ENCODE measurements at places on chromosomes 5 and 9.

DNA sequence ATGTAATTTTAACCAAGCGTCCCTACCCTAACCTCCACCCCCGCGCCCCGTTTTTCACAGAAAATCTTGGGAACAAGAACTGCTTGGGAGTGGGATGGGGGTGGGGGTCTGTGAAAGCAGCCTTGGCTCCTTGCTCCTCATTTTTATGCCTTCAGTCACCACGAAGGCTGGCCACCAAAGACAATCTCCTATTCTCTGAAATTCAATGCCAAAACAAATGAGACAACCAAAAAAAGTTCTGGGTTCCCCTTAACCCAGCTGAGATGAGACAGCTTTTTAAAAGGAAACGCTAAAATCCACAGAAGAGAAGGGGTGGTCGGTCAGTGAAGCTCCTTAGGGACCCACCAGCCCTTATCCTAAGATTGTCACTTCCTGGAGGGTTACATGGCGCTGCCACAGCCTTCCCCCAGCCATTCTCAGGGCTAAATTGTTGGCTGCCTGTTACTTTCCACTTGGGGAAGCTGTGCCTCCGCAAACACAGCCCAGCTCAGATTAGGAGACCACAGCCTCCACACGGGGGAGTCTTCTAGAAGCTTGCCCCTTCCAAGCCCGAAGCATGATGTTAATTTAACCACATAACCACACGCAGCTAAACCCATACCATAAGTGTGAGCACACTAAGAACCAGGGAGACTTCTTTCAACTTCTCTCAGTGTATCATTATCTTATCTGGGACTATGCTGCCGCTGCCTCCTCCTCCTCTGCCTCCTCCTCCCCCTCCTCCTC lies 136.3 kb downstream of the FOXD1 start:
- no peak for DNase-seq

DNA sequence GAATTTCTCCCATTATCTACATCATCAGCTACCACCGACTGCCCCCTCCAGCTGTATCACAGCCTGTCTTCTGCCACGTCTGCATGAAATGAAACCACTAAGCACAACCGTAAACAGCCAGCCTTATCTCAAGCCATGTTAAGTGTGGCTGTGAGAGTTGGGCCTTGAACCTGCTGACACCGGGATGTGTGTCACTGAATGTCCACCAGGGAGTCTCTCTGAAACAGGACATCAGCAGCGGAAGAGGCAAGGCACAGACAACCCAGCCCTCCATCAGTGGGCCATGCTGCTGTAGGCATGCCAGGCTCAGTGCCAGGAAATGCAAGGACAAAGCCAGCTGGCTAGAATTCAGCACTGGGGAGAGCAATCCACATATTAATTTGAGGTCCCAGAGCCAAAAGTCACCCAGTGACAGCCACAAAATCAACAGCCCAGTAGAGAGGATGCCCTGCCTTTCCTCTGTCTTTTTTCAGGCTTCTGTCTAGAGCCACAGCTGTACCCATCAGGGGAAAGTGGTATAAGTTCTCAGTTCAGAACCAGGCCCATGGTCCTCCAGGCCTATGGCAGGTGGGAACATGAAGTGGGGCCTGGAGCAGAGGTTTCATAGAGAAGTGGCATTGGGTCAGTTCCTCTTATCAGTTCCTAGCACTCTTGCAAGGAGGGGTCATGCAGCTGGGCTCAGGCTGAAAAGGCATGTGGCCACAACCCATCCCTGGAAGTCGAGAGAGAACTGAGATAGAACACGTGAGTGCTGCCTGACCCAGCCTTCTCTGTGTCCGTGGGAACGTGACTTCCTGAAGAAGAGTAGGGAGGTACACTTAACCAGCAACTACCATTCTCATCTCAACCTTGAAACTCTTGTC lies 199.4 kb downstream of the ESM1 start:
- no peak for DNase-seq

GRCh38 chr5:2188137-2188536 lies 305.4 kb upstream of the IRX4 start:
- DNase-seq: no peak

DNA sequence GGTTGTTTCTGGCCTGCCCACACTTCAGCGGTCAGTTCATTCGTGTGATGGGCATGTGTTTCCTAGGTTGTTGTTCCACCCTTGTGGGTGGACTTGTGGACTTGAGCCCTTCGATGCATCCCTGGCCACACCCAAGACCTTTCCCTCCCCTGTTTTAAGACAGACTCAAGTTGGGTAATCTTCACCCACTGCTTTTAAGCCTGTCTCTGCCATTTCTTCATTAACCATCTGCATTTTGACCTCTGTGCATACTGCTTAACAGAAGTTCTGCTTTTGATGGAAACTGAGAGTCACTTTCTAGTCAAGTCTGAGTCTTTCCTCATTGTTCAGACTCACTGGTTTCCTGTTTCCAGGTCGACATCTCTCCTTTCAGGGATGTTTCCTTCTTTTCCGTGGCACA lies 233.7 kb downstream of the ARHGEF28 start:
- no peak for DNase-seq

- DNase-seq: no peak
These were observed 97.3 kb downstream of the PAPPA start for GRCh38 chr9:116250891-116251290.

- DNase-seq: no peak
These were observed 717 bp upstream of the NCS1 start for GRCh38 chr9:130171226-130172148.

DNA sequence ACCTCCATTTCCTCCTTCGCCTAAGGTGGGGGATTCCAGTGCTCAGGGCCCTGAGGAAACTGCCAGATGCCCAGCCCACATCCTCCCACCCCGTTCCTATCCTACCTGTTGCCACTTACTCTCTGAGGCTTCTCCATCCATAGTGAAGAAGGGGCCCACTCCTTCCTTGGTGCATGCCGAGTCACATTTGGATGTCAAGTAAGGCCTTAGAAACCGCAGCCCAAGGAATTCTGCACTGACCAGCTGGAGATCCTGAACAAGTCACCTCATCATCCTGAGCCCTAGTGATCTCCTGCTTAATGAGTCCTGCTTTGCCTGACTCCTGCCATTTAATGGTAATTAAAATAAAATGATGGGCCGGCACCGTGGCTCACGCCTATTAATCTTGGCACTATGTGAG lies 6.7 kb upstream of the TNIP1 start:
- no peak for DNase-seq

- DNase-seq: peak; percentile 16
These were observed 205.8 kb upstream of the IER5L start for GRCh38 chr9:129383561-129384490.

- DNase-seq: no peak
These were observed 7.7 kb downstream of the TPM2 start for GRCh38 chr9:35682051-35682450.

DNA sequence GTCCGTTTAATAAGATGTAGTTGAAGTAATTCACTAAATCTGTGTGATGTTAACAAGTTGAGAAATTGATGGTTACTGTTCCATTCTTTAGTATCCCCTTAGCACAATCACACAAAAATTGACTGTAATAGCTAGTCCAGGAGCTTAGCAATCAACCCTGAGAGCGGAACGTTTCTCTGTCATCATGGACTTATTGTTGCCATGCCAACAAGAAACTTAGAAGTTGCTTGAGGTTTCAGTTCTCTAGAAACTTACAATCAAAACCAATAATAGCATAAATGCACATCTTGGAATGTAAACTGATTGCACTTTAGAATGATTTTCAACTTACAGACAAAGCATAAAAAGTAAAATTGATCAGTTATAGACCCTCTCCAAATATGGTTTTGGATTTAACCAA lies 125.4 kb upstream of the ANKH start:
- DNase-seq: no peak

DNA sequence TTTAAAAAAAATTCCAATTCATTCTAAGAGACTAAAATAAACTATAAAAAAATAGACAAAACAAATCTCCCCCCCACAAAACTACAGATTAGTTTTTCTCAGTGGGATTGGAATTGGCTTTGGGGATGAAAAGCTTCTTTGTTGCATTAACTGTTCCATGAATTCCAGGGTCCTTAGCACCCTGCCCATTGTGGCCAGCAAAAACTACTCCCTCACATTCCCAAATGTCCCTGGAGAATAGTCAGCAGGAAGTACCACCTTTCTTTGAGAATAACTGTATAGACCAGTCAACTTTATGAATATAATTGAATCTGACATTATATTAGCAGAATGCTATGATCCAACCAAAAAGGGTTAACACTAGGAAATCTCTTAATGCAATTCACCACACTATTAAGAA lies 147.9 kb downstream of the LPAR1 start:
- DNase-seq: no peak

GRCh38 chr5:17180864-17181723 lies 36.3 kb upstream of the BASP1 start:
- DNase-seq: no peak

GRCh38 chr9:131236761-131237160 lies 39.5 kb downstream of the FAM78A start:
- DNase-seq: no peak

DNA sequence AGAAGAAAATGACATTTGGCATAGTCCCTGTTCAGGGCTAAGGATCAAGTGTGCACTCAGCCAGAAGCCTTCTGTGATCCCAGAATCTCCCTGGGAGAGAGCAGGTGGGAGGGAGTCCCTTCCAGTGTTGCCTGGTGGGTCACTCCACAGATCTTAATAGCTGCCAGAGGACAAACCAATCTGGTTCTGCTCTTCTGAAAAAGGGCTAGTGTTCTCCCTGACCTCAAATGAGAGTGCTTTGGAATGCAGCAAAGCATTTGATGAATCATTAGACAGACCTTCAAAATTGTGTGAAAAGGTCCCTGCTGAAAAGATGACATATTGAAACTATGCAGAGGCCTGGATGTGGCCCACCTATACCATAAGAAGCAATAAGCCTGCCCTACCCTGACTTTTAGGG lies 339.7 kb downstream of the TMEM232 start:
- DNase-seq: no peak

DNA sequence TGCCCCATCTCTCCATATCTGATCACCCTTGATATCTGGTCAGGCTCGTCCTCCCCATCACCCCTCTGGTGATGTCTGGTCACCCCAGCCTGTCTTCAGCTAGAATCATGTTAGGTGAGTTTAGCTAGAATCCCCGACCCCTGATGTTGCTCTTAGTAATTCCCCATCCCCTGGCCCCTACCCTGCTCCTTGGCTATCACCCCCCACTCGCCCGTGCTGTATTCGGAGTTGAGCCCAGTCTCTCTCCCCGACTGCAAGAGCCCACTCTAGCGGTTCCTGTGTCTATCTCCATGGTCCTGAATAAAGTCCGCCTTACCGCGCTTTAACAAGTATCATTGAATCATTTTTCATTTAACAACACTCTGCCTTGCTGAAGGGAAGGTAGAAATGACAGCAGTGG lies 33.7 kb downstream of the ADAMTS2 start:
- DNase-seq: no peak

DNA sequence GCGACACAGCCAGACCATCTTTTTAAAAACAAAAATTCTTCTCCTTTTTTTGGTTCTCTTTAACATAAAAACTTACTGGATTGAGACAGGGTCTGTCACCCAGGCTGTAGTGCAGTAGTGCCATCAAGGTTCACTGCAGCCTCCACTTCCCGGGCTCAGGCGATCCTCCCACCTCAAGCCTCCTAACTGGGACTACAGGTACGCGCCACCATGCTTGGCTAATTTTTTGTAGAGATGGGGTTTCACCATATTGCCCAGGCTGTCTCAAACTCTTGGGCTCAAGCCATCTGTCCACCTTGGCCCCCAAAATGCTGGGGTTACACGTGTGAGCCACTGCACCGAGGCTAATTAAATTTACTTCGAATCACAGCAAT lies 13.8 kb downstream of the HNRNPK start:
- DNase-seq: no peak

GRCh38 chr9:104911032-104911607 lies 16.8 kb downstream of the ABCA1 start:
- no peak for DNase-seq

DNA sequence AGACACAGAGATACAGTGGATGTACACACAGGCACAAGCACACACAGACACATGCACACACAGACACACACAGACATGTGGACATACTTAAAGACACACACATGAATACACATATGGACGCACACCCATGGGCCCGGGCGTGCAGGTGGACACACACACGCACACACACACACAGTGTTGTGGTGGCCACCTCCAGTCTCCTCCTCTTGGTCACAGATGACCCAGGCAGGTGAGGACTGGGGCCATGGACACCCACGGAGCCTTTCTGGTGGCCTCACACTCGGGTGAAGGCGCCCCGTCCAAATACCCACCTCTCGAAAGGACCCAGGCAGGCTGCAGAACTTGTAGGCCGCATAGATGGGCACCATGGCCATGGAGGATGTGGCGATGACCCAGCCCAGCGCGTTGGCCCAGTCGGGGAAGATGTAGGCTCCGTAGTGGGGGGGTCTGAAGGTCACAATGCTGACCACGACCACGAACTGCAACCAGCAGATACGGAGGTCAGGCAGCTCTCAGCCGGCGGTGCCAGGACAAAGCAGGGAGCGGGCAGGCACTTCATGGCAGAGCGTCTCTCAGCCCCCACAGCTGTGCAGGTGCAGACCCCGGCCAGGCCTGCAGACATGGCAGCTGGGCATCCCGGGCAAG lies 42.5 kb downstream of the SLC6A3 start:
- no peak for DNase-seq

DNA sequence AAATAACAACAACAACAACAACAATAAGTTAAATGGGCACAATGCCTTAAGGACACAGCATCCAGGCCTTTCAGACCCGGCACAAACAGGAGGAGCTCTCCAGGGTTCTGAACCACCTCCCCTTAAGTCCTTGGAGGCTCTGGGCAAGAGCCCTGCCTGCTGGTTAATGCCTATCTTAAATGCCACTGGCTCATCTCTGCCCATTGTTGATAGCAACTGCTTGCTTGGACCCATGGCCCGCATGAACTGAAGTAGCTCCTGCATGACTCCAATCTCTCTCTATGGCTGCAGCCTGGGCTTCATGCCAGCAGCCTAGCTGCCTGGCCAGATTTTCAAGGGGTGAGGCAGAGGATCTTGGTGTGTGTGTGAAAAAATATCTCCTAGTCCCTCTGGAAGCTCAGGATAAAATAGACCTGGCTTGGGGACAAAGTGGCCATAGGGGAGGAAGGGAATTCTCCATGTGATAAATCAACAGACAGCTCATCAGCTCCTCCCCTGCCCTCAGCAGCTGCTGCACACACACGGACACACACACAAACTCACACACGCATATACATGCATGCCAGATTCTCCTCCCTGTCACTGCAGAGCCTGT lies 27.4 kb downstream of the FAM219A start:
- no peak for DNase-seq
